Cardiac muscle cell (in vitro differentiated cells and primary cell): ENCODE measurements at places on chromosomes 3 and 15.
A peak's percentile ranks its signal among the peaks of the same experiment; 100 is the strongest.

GRCh38 chr3:134677196-134677986 is 26.6 kb upstream of the KY start:
- H3K4me1 ChIP-seq: no peaks in the 10 kb centered on the region
- no peak overlapping the region for H3K27ac ChIP-seq
- no peak overlapping the region for H3K4me3 ChIP-seq
- DNase-seq: peak; percentile 47
- no peaks in the 10 kb centered on the region for H3K36me3 ChIP-seq

GRCh38 chr3:3196148-3196861 is 16.8 kb upstream of the CRBN start:
- H3K4me3 ChIP-seq: no peak overlapping the region
- H3K27me3 ChIP-seq: peaks cover 30% of the 10 kb centered on the region
- H3K27ac ChIP-seq: no peak overlapping the region
- no peaks in the 10 kb centered on the region for H3K36me3 ChIP-seq

- H3K4me3 ChIP-seq: no peak overlapping the region
- H3K27ac ChIP-seq: no peak overlapping the region
- H3K36me3 ChIP-seq: no peaks in the 10 kb centered on the region
- H3K4me1 ChIP-seq: no peaks in the 10 kb centered on the region
- H3K27me3 ChIP-seq: peaks cover 3% of the 10 kb centered on the region
Measured at GRCh38 chr15:23069496-23070166, 30.3 kb upstream of the TUBGCP5 start.

DNA sequence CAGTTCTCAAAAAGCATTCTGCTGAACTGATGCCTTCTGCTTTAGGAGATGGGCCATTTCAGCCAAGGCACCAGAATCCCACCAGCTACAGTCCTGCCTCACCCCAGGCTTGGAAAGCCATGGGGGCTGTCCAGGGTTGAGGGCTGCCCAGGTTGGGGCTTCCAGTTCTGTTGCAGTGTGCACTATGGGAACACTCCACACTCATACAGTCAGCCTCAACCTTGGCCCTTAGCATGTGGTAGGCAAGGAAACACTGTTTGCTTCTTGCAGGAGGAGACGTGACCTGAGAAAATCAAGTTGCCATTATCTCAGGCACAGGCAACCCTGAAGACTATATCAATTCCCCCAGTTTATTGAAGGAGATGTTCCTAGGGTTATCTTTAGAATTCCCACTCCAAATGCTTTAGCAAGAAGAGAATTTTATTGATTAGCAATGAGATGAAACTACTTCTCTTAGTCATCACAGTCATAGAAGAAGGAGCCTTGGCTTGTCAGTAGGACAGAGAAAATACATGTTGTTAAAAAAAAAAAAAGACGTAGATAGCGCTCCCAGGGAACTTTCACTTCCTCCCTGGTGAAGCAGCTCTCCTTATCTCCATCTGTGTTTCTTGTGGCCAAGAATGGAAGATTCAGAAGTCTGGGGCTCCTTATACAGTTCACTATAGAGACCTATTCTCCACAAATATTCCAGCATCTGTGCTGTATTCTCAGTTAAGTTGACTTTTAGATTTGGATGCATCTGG is 38.3 kb upstream of the IL12A start:
- H3K27ac ChIP-seq: no peak overlapping the region
- H3K27me3 ChIP-seq: no peaks in the 10 kb centered on the region
- no peaks in the 10 kb centered on the region for H3K36me3 ChIP-seq
- H3K4me3 ChIP-seq: no peak overlapping the region
- no peaks in the 10 kb centered on the region for H3K4me1 ChIP-seq
- DNase-seq: peak; percentile 9
